AML-193 (cell line): ENCODE measurements at places on chromosomes 3 and 15.
A peak's percentile ranks its signal among the peaks of the same experiment; 100 is the strongest.

- no peak for DNase-seq
These were observed 98.9 kb downstream of the LINGO1 start for GRCh38 chr15:77533578-77534430.

- no peak for DNase-seq
These were observed 167.5 kb downstream of the PGPEP1L start for GRCh38 chr15:98840053-98840452.

- DNase-seq, result no peak
These were observed 28.7 kb downstream of the ALDH1L1 start for GRCh38 chr3:126151562-126152302.

- DNase-seq, result no peak
These were observed 137.7 kb upstream of the RASGRP1 start for GRCh38 chr15:38702178-38702912.

DNA sequence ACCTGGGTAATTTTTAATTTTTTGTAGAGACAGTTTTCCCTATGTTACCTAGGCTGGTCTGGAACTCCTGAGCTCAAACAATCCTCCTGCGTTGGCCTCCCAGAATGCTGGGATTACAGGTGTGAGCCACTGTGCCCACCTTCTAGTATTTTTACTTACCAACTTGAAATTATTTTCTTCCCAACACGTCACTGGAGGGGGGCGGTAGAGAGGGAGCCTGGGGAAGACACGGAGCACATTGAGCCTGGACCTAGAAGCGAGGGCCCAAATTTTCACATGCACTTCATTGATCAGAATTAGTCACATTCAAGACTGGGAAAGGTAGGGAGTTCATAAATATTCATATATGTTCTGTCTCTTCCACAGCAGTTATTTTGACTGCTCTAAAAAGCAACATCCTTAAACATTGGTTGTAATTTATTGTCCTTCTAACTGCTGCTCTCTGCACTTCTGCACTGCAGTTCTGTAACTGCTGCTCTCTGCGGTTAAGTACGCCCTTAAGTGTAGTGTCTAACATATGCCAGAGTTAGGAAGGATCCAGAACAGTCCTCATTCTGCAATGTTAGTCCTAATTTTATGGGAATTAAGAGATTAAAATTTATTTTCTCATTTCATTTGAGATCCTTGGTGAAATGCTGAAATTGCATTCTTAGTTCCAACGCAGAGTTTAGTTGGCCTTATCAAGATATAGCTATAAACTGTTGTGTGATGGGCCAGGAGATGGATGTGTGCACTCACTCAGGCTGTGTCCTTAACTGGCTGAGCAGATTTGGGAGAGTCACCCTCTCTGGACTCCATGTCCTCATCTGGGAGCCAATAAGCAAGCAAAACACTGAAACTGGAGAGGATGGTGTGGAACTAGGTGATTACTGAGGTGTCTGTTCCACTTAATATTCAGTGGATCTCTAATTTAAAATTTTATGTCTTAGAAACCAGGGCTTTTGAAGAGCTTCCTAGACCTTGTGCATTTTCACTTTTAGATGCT lies 98.2 kb downstream of the STRIT1 start:
- no peak for DNase-seq

DNA sequence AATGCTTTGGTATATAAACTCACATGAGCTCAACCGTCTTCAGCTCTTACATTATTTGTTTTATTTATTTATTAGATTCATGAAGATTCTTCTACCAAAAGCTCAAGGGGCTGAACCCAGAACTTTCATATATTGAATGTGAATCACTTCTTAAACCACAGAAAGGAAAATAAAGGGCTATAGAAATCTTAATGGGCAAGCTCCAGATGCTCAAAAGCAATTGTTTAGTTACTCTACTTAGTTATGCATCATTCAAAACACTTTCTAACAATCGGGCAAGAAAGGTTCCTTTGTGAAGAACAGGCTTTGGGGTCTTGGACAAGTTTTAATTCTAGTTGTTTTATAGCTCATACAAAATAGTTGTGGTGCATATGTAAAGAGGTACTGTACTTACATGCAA lies 380.2 kb downstream of the TIGIT start:
- DNase-seq, result no peak

DNA sequence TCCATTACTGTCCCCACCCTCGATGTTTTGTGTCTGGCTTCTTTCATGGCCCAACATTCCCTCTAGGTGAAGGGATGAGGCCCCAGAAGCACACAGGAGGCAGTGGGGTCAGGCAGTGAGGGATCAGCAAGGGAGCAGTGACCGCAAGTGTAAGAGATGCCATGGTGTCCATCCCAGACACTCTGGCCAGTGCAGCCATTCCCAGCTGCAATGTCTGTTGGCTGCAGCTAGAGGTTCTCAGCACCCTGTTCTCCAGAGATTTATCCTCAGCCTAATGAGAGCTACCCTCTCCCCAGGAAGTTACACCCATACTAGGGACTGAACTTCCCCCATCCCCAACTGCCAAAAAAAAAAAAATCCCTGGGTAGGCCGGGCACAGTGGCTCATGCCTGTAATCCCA lies 40.2 kb downstream of the TRANK1 start:
- peak; percentile 85 for DNase-seq

DNA sequence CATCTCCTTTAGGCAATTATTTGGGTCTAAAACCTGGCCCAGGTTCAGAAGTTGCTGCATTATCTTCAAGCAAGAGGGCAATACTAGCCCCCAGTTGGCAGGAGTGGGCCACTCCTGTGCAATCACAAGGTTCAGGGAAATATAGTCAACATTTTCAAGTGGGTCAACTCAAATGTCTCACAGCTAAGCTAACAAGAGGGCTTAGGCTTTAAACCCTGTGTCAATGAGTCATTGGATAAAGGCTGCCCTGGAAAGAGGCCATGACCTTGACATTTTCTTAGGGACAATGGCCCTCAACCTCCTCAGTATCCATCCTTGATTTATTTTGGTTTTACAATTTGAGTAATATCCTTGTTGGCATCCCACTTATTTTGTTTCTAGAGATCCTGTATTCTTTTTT lies 73.5 kb upstream of the DCP1A start:
- no peak for DNase-seq

- DNase-seq, result peak; percentile 8
These were observed 9.2 kb downstream of the LZTFL1 start for GRCh38 chr3:45832699-45833098.

- no peak for DNase-seq
These were observed 38.9 kb downstream of the EFCAB12 start for GRCh38 chr3:129389572-129389937.
